Activated naive CD4-positive, alpha-beta T cell treated with anti-CD3 and anti-CD28 coated beads, Interleukin-2, amount 10 ng/mL, durations not matched to agents 7 days and 5 days (primary cell): ENCODE measurements at places on chromosomes 5 and 9.

DNA sequence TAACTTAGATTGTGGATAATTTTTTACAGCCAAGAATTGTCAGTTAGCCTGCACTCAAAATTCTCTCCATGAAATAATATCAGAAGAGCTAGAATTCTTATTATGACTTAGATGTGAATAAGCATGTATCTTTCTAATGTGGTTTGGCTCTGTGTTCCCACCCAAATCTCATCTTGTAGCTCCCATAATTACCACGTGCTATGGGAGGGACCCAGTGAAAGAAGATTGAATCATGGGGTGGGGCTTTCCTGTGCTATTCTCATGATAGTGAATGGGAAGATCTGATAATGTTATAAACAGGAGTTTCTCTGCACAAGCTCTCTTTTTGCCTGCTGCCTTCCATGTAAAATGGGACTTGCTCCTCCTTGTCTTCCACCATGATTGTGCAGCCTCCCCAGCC is 176.8 kb downstream of the MAT2B start:
- DNase-seq, result no peak
- no peak overlapping the region for H3K4me3 ChIP-seq
- H3K27me3 ChIP-seq, result no peaks in the 10 kb centered on the region
- H3K36me3 ChIP-seq, result no peaks in the 10 kb centered on the region
- no peak overlapping the region for H3K27ac ChIP-seq

- no peak overlapping the region for H3K4me3 ChIP-seq
- H3K4me1 ChIP-seq, result no peaks in the 10 kb centered on the region
- DNase-seq, result no peak
- no peak overlapping the region for H3K27ac ChIP-seq
- no peaks in the 10 kb centered on the region for H3K27me3 ChIP-seq
- no peaks in the 10 kb centered on the region for H3K36me3 ChIP-seq
Observed at GRCh38 chr9:69445251-69445650, 120.2 kb downstream of the ENTREP1 start.

DNA sequence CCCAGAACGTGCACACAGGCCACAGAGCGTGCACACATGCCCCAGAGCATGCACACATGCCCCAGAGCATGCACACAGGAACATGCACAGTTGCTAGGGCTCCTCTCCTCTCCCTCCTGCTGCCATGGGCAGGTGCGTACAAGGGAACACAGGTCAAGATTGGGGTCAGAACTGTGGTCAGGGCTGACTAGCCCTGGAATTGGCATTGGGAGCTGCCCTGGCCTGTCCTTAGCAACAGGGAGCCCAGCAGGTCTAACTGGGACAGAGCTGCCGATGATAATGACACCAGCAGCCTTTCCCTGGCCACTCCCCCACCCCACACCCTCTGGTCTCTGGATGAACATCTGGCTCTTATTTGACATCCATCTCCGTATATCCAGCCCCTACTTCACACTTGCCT is 8.0 kb downstream of the PCDH1 start:
- no peaks in the 10 kb centered on the region for H3K36me3 ChIP-seq
- no peak overlapping the region for H3K4me3 ChIP-seq
- no peak overlapping the region for H3K27ac ChIP-seq
- H3K27me3 ChIP-seq, result peaks cover 87% of the 10 kb centered on the region
- no peak for DNase-seq
- H3K4me1 ChIP-seq, result no peaks in the 10 kb centered on the region

- peaks cover 56% of the 10 kb centered on the region for H3K36me3 ChIP-seq
- peak overlapping the region; percentile 2 for H3K27ac ChIP-seq
- DNase-seq, result no peak
- H3K27me3 ChIP-seq, result no peaks in the 10 kb centered on the region
Observed at GRCh38 chr5:150021491-150022157, 21.1 kb downstream of the HMGXB3 start.

DNA sequence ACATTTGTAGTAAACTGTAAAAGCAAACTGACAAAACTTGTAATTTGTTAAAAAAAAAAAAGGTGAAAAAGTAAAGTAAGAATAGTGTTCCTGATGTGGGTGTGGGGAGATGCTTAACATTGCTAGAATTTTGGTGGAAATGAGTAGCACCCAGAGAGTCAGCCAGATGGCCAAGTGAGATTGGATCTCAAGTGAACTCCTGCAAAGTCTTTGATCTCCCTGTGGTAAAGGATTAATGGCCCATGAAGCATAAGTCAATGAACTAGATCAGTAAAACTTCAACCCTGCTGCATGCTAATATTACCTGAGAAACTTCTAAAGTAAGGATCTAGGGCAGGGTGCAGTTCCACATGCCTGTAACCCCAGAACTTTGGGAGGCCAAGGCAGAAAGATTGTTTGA is 19.0 kb upstream of the FAM169A start:
- no peaks in the 10 kb centered on the region for H3K36me3 ChIP-seq
- peaks cover 16% of the 10 kb centered on the region for H3K27me3 ChIP-seq
- no peak overlapping the region for H3K4me3 ChIP-seq
- no peak for DNase-seq
- no peak overlapping the region for H3K27ac ChIP-seq

DNA sequence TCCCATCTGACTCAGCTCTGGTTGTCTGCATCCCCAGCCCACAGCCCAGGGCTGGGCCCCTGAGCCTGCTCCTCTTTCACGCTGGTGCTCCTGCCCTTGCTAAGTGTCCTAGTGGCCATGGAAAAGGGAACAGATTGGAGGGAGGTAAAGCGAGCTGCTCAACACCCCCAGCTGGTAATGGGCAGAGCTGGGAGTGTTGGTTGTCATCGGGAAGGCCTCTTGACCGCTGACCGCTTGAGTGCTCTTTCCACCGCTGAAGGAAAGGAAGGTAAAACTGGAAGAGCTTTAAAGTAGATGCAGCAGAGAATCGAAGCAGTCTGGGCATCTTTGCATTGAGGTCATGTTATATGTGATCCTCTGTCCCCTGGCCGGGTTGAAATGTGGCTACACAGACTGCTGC is 60.2 kb downstream of the CRB2 start:
- H3K4me3 ChIP-seq, result no peak overlapping the region
- H3K27me3 ChIP-seq, result no peaks in the 10 kb centered on the region
- no peaks in the 10 kb centered on the region for H3K4me1 ChIP-seq
- DNase-seq, result no peak
- H3K27ac ChIP-seq, result no peak overlapping the region
- no peaks in the 10 kb centered on the region for H3K36me3 ChIP-seq

- no peaks in the 10 kb centered on the region for H3K27me3 ChIP-seq
- H3K36me3 ChIP-seq, result no peaks in the 10 kb centered on the region
- no peaks in the 10 kb centered on the region for H3K4me1 ChIP-seq
Observed at GRCh38 chr5:155270725-155271124, 257.2 kb downstream of the KIF4B start.

DNA sequence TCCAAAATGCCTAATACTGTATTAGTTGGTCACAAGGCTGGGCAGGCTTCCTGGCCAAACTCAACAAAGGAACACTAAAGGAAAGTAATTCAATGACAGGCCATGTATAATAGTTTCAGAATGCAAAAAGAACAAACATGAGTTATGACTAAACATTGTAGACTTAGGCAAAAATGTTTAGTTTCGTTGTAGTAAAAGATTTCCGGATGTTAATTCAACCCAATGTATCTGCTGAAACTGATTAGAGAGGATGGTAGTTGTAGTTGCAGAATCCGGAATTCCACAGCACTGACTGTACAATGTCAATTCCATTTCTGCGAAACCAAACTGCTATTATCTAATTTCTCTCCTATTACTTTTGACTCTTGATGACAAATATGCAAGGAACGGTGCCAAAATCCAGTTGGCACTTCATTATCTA is 117.9 kb upstream of the FST start:
- H3K27me3 ChIP-seq, result no peaks in the 10 kb centered on the region
- H3K27ac ChIP-seq, result no peak overlapping the region
- no peak overlapping the region for H3K4me3 ChIP-seq

DNA sequence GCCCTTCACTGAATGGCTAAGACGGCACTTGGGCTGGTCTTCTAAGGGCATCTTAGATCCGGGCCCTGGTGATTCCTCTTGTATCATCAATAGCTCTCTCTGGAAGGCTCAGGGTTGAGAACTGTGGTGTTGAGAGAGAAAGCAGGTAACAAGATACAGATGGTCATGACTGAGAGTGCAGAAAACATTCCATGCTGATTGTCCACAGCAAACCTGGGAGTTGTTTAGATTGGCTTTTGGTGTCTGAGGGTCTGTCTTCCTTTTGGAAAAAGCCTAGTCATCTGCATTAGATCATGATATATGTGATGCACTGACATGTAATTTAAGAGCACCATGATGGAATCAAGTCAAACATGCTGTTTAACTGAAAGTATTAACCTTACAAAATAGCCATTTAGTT is 331.9 kb downstream of the ADAMTS6 start:
- no peaks in the 10 kb centered on the region for H3K36me3 ChIP-seq
- H3K4me3 ChIP-seq, result no peak overlapping the region
- peak overlapping the region; percentile 11 for H3K27ac ChIP-seq
- no peaks in the 10 kb centered on the region for H3K4me1 ChIP-seq
- H3K27me3 ChIP-seq, result no peaks in the 10 kb centered on the region

- H3K4me1 ChIP-seq, result peaks cover 2% of the 10 kb centered on the region
- H3K27me3 ChIP-seq, result no peaks in the 10 kb centered on the region
- DNase-seq, result peak; percentile 78
- no peaks in the 10 kb centered on the region for H3K36me3 ChIP-seq
- H3K4me3 ChIP-seq, result no peak overlapping the region
Observed at GRCh38 chr9:100216178-100216787, 117.2 kb downstream of the INVS start.

DNA sequence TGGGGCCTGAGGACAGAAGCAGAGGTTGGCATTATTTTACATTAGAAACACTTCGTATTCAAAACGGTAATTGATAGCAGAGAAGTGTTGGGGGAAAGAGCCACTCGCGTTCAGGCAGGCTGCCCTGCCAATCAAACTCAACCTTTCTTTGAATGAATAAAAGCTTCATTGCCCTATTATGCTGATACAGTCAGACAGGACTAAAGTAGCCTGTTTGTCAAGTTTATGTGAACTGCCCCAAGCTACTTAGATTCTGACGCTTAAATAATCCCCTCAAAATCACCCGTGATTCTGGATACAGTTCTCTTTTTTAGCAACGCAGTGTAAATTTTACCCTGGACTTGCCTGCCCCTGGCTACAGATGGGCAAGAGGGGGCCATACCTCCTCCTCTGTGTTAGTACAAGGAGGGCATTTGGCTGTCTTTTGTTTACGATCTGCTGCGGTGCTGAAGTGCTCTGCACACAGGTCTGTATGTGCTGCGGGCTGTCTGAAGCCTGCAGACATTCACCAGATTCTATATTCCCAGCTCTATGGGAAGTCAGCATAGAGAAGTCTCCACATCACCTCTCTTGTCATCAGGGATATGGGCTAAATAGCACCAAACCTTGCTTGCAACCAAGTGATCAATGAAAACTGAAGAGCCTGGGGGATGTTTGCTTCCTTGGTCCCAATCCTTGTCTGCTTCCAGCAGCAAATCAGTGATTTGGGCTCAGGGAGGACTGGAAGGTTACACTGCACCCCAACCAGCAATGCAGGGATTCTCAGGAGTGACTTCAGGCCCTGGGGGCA is 218.4 kb downstream of the EBF1 start:
- DNase-seq, result no peak
- H3K27ac ChIP-seq, result no peak overlapping the region
- no peaks in the 10 kb centered on the region for H3K27me3 ChIP-seq

GRCh38 chr9:128323791-128324190 is 1.2 kb downstream of the COQ4 start:
- H3K4me1 ChIP-seq, result peaks cover 22% of the 10 kb centered on the region
- H3K27ac ChIP-seq, result peak overlapping the region; percentile 94
- H3K4me3 ChIP-seq, result peak overlapping the region; percentile 95
- H3K36me3 ChIP-seq, result peaks cover 7% of the 10 kb centered on the region
- H3K27me3 ChIP-seq, result no peaks in the 10 kb centered on the region

- peaks cover 8% of the 10 kb centered on the region for H3K36me3 ChIP-seq
- no peak overlapping the region for H3K27ac ChIP-seq
- peaks cover 5% of the 10 kb centered on the region for H3K27me3 ChIP-seq
- no peak overlapping the region for H3K4me3 ChIP-seq
- DNase-seq, result no peak
Observed at GRCh38 chr9:96494215-96494800, 44.3 kb downstream of the HABP4 start.
